ENCODE measurements at places on chromosomes 4 and X. TPM values are rescaled to one million over a fixed set of nuclear protein-coding genes. Genes with fewer than 3 reads are reported as not detected.

Gene FOXP3
- total RNA-seq, result 0.13 TPM

Gene BRS3
- total RNA-seq, result not detected

DNA sequence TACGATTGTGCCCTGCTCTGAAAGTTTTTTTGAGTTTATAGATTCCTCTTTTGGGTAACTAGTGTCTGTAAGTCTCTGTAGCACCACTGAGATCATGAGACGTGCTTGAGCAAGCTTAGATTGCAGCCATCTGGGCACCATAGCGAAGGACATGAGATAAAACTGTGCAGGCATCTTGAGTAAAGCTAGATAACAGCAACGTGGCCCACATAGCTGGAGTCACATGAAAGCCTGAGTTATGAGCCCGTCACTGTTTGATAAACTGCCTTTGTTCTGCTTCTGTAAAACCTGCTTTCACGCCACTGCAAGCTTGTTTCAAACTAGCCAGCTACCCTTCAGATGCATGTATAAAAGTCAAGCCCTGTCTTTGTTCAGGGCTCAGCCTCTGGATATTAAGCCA lies 359.1 kb upstream of the CXorf51A start:
- DNase-seq, result no peak

GRCh38 chr4:33255507-33255906 lies 2535.3 kb downstream of the PCDH7 start:
- no peak for DNase-seq

All from osteocyte (in vitro differentiated cells).